Lower leg skin (tissue), 4 donors: ENCODE measurements at places on chromosomes 12 and 14.
A peak's percentile ranks its signal among the peaks of the same experiment; 100 is the strongest.

DNA sequence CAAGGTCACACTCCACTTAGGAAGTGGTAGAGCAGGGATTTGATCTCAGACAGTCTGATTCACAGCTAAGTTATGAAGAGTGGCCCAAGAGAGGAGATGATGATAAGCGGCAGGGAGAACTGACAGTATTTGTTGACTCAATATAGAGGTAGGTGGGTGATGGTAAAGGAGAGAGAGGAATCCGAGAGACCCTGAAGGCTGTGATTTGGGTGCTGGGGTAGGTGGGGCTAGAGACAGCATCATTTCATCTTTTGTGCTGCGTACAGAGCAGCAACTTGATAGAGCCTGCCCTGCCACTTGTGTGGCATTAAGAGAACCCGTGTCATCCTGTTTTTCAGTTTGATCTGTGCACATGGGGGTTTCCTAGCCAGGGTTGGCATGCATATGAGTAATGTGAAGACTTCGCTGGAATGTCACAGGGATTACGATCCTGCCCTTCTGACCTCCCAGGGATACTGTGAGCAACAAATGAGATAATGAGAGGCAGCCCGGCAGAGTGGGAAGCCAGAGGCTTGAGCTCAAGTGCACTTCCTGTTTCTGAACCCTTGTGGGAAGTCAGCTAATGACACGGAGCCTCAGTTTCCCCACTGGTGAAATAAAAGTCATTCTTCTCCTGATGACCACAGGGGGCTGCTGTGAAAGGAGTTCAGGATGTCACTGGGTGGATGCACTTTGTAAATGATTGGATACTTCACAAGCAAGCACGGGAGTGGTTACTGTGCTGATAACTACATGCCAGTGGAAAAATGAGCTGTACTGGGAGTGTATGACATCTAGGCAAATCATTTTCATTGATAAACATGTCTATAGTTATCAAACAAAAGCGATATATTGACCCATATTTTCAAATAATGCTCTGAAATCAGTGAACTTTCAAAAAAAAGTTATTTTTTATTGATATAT lies 59.5 kb upstream of the IGF1 start:
- DNase-seq = no peak

DNA sequence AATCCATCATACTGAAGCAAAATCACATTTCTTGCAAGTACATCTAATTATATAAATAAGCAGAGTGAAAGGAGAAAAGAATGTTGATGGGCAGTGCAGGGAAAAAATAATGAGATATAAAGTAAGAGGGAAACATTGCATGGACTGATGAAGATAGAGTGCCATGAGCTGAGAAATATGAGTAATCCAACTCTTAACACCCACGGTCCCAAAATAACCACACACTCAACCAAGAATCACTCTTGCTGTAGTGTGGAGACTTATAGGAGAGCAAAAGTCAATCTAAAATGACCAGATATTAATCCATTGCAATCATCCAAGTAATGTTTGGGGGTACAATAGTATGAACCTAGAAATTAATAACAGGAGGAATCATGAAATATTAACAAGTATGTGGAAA lies 40.2 kb downstream of the MYF5 start:
- DNase-seq = no peak

- no peak for DNase-seq
These were observed 66.3 kb downstream of the TRHDE start for GRCh38 chr12:72338437-72338836.

- peak; percentile 36 for DNase-seq
These were observed 565 bp downstream of the SPRYD3 start for GRCh38 chr12:53078425-53079225.

DNA sequence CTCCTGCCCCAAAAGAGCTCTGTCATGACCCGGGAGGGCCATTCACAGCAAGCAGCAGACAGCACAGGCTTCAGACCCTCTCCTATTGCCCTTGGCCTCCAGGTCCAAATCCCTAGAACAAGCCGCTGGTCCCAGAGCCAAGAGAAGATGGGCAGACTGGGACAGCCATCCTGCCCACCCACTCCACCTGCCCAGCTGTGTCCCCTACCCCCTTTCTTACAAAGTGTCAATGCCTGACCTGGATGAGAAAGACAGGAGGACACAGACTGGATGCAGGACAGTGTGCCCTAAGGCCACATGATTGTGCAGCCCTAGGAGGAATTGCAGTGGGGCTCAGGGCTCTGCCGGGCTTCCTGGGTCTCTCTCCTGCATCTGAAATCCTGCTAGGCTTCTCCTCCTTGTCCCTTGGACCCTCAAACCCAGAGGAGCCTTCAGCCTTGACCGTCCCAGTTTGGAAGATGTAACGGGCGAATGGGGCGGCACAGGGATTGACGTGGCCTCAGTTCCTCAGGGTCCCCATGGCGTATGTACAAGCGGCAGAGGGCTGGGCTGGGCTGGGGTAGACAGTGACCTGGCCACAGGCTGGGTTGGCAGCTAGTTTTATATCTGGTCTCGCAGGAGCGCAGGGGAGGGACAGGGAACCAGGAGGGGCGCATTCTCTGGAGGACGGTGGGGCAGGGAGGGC lies 27.1 kb upstream of the BCDIN3D start:
- DNase-seq = peak; percentile 79

DNA sequence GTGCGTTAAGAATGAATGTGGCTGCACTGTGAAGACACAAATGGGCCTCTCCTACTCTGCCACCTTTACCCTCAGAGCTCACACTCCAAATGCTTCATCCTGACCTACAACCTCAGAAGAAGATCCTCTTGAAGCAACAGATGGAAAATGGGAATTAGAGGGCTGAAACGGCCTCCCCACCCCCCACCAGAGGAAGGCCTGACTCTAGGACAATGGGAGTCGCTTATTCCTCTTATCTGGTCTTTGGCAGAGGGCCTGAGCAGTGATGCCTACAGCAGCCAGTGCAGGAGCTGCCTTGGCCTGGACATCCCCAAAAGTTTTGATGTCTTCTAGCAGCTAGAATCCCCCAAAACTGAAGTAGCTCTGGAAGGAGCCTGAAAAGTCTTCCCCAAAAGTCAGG lies 29.2 kb downstream of the BTBD7 start:
- no peak for DNase-seq

DNA sequence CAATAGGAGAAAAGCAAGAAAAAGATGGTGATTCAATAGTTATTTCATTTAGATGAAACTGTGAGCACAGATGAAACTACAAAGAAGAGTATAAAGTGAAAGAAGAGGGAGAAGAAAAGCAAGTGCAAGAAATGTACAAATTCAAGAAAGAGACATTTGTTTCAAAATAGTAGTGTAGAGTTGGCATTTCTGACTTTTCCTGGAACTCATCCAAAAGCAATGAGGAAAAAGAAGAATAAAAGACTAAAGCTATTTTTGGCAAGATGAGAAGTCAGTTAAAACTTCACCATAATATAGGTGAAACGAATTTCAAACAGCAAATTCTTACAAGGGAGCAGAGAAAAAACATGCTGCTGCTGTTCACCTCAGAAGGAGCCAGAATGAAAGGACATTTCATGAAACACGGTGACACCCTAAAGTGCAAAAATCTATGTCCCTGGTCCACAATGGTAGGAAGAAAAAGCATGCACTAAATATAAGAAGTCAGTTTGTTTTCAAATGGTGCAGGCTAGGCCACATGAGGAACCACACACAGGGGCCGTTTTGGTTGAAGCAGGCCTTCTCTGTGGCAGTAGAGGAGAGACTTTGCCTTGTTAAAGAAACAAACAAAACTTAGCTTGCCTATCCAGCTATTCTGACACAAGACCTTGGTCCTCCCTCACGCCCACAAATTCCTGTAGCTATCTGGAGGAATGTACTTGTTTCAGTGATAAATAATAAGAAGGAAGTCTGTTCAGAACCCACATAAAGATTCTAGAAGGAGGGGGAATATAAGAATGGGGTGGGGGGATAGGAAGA lies 11.1 kb upstream of the CMAS start:
- DNase-seq = no peak

GRCh38 chr12:122366685-122367475 lies 55.6 kb downstream of the CLIP1 start:
- peak; percentile 80 for DNase-seq

GRCh38 chr14:58846682-58847465 lies 209.1 kb downstream of the DACT1 start:
- DNase-seq = no peak

- DNase-seq = no peak
These were observed 25.9 kb upstream of the DHRS2 start for GRCh38 chr14:23610090-23610814.

DNA sequence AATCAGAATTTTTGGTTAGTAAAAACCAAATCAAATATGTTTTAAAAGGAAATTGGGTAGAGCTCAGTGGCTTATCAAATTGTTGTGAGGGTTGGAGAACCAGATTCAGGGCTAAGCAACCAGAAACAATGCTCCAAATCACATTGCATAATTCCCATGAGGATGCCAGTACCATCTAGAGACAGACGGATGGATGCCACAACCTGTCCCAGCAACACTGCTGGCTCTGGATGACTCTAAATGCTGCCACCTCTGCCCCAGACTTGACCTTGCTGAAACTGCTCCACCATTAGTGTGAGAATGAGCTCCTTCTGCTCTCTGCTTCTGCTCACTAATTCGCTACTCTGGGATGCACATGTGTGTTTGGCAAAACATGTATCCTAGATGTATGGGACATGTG lies 43.9 kb downstream of the FRS2 start:
- DNase-seq = no peak

GRCh38 chr12:111360325-111360930 lies 8.5 kb downstream of the PHETA1 start:
- no peak for DNase-seq

- DNase-seq = no peak
These were observed 91.8 kb downstream of the KIF21A start for GRCh38 chr12:39351153-39351552.

- no peak for DNase-seq
These were observed 14.3 kb downstream of the MCRS1 start for GRCh38 chr12:49553512-49554088.

DNA sequence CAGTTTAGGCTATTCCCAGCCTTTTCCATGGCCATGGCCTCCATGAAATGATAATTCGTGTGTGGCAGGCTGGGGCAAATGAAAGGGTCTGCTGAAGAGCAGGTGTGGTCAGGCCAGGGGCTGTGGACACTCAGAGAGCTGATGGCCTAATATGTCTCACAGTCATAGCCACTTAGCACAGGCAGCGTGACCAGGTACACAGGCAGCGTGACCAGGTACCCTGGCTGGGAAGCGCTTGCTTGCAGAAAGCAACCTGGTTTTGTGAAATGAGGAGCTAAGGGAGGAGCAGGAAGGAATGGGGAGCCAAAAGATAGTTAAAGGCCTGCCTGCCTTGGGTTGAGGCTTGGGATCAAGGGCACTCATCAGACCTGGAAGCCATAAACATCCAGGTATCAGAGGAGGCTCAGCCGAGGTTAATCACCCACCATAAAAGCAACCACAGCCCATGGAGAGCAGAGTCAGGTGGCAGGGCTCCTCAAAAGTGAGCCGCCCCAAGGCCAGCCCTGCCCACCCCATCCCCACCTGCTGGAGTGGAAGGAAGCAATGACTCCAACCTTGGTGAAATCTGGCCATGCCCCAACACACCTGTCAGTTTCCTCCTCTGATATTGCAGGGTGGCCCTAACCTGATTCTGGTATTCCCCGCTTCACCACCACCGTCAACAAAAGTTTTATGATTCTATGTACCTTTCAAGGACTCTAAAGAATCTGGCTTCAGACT lies 8.0 kb upstream of the KRT8 start:
- no peak for DNase-seq

DNA sequence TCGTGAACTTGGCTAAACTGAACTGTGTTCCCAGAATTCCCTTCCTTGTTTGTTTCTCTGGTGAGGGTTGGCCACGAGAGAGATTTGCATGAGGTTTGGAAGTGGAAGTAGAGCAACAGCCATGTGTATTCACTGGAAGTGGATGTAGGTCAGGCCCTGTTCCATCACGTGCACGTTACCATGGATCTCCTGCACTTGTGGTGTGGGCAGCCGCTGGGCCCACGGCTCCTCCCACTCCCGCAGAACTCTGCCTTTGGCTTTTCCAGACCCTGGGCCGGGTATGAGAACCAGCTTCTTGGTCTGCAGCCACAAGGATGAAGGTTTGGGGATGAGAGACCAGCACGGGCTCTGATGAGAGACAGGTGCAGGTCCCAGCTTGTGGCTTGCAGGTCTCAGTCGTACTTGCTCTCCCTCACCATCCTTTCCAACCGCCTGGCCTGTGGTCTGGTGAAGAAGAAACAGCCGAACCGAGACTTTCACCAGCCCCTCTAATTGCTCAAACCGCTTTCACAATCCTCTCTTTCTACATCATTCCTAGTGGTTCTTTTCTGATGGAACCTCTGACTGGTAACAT lies 94.9 kb downstream of the DUSP16 start:
- DNase-seq = no peak

DNA sequence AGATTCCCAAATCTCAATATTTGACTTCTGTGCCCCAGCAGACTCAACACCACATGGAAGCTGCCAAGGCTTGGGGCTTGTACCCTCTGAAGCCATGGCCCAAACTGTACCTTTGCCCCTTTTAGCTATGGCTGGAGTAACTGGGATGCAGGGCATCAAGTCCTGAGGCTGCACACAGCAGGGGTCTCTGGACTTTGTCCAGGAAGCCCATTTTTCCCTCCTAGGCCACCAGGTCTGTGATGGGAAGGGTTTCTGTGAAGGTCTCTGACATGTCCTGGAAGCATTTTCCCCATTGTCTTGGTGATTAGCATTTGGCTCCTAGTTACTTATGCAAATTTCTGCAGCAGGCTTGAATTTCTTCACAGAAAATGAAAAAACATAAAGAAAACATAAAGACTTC lies 762.3 kb downstream of the GALC start:
- DNase-seq = no peak

DNA sequence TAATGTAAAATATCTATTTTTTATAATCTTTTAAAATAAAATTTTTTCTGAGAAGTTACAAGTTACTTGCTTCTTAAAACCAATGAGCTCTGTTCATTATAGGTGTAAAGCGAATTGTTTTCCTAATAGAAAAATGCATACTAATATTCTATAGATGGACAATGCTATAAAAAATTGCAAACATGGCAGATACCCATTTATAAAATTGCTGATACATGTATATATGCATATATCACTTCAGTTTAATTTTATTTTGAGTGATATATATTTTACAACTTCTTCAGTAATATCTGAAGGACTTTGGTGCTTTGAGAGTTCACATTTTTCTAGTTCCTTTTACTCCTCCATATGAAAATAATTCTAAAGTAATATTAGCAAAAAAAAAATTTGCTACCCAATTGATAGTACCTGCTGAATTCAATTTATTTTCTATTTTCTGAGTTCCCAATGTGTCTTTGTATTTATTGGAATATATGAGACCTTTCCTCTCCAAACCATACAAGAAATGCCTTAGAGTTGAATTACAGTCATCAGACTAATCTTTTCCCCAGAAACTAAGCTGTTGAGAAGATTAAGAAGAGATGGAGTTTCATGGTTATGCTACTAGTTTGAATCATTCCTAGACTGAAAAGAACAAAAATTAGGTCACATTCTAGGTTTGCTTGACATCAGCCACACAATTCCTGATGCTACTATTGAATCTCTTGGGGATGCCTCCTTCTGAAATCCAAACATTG lies 1937.5 kb upstream of the SEL1L start:
- no peak for DNase-seq
